Spleen (tissue), 13 donors: ENCODE measurements at places on chromosomes 4 and X.

DNA sequence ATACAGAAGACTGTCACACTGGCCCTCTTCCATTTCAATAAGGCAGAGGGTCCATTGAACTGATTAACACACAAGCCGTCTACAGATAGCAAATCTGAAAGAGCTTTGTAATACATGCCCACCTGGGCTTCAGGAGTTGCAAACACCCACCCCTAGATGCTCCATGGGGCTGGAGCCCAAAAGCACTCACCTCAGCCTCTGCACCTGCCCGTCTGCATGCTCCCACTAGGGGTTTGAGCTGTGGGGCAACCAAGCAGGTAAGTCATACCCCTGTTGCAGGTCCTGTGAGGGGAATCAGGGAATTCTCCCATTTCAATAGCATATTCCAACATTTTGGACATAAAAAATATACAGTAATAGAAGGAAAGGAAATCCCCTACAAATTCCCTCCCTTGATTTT, 243.0 kb upstream of the KCNIP4 start:
- DNase-seq: no peak

GRCh38 chr4:141851246-141851891, 215.0 kb downstream of the IL15 start:
- DNase-seq: no peak

- DNase-seq: no peak
Measured at GRCh38 chr4:110164856-110165255, 33.6 kb downstream of the ELOVL6 start.

- peak; percentile 84 for DNase-seq
Measured at GRCh38 chr4:71186566-71187403, 152.0 kb upstream of the SLC4A4 start.

DNA sequence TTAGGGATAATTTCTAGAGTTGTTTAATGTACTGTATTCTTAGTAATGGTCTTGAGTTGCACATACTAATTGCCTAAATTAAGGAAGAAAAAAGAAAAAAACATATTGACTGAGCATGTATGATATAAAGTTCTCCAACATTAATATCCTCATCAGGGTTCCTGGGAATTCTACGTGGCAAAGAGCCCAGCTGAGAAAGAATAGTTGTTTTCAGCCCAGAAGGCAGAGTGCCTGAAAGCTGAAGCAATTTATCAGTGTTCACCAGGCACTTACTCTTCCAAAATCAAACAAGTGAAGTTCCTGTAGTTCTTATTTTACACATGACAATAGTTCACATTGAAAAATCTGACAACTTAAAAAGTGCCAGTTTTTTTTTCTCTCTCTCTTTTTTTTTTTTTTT, 27.7 kb downstream of the YIPF7 start:
- DNase-seq: no peak

DNA sequence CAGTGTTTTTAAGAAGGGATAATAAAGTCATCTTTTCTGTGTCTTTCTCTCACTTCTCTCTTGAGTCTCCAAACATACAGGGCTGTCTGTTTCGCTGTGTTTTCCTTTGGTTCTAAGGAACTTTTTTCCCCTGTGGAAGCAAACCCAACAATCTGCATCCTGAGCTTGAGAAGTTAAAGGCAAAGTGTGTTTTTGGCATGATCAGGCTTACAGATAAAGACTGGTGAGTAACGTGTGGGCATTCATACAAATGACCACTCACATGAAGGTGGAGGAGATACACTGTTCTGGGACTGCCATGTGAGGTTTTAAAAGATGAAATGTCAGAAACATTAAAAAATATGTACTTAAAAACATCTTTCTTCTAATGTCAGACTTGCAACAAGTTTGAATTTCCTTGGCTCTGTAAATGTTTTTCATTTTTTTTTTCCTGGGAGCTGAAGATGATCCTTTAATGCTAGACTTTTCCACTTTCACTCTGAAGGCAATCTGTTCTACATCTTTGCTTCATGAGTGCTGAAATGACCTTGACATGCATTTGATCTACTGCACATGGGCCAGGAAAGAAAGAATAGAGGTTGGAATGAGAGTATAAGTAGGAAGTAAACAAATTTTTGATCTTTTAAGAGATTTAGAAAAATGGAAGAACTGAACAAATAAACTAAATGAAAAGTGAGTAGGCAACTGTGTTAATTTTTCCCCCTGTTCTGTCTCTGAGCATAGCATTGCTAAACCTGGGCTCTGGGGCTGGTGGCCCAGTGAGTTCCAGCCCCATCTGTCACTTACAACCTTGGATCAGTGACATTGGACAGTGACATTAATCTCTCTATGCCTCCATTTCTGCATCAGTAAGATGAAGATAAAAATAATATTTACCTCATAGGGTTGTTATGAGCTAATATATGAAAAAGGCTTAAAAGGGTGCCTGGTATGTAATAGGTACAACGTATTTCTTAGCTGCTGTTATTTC, 151.1 kb upstream of the TBC1D9 start:
- DNase-seq: no peak

DNA sequence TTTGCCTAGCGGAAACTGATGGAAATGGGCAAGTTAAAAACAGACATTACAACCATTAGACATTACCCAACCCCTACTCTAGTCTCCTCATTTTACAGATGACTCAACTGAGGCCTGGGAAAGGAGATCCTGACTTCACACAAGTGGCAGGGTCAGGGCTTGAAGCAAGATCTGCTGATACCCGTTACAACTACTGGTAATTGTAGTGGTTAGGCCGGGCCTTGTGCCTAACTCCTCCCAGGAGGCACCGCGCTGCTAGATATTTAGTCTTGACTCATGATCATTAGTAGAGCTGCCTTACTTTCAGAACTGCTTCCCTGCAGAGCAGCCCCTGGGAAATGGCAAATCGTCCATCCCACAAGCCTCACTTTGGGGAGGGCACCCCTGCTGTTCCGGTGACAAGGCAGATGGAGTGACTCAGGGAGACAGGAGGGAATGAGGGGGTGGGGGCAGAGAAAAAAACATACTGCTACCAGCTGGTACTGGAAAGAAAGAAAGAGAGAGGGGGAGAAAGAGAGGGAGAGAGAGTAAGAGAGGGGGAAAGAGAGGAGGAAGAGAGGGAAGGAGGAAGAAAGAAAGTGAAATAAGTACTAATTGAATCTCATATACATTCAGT, 12.2 kb downstream of the ARHGEF6 start:
- peak; percentile 77 for DNase-seq

GRCh38 chr4:86554646-86555045, 39.5 kb upstream of the PTPN13 start:
- DNase-seq: no peak

DNA sequence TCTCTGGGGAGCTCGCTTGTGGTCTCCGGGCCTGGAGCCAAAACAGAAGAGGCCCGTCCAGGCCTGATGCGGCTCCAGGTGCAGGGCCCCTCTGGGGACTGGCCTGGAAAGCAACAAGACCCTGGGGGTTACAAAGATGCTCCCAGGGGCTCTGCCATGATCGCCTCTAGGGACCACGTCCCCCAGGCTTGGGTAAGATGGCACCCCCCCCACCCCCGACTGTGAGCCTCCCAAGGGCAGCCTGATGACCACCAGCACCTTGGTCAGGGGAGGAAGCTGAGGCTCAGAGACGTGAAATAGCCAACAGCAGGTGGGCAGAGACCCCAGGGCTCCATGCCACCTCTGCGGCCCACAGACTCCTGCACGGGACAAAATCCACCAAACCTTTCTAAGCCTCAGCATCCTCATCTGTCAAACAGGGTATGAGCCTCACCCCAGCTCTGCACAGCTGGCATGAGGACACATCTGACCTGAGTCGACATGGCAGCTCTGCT, 25.4 kb downstream of the C4orf50 start:
- no peak for DNase-seq

DNA sequence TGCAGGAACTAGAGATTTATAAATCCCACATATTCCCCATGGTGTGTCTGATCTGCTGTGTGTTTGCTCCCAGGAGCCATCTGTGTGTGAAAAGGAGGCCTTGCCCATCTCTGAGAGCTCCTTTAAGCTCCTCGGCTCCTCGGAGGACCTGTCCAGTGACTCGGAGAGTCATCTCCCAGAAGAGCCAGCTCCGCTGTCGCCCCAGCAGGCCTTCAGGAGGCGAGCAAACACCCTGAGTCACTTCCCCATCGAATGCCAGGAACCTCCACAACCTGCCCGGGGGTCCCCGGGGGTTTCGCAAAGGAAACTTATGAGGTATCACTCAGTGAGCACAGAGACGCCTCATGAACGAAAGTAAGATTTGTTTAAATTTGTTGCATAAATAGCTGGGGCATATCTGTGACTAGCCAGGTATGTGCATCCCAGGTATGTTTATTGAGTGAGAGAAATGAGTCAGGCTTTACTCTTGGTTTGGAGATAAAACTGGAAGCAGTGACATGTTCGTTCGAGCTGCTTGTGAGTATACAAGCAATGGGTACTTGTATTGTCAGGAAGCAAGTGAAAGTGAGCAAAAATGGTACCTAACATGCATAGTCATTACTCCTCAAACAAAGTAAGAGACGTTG, 89.5 kb downstream of the PTTG2 start:
- no peak for DNase-seq

- no peak for DNase-seq
Measured at GRCh38 chrX:121301356-121301755, 253.9 kb downstream of the GLUD2 start.

DNA sequence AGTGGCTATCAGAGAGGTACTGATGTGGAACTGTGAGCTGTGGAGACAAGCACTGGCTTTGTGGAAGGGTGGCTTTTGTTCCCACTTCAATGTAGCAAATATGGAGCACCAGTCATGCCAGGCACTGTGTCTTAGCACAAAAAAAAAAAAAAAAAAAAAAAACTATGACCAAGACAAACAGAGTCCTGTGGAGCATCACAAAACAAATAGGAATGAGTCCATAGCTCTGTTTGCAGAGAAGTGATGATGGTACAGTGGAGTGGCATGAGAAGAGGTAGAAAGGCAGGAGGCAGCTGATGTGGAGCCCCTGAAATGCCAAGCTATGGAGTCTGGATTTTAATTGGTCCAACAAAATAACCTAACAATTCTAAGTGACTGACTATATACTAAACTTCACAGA, 116.9 kb downstream of the RAB28 start:
- no peak for DNase-seq

DNA sequence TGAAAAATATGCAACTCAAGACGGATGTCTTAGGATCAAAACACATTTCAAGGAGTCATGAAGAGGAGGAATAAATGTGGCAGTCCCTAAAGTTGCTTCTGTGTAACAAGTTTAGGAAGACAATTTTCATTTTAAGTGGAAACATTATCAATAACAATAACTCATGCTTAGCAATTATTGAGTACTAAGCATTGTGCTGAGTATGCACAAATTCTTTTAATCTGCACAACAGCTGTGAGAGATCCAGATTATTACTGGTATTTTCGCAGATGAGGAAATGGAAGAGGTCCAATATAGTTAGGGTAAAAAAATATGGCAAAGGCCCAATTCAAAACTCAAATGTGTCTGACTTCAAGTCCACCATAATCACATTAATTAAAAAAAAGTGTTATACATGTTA, 2.9 kb upstream of the TEX13B start:
- no peak for DNase-seq

GRCh38 chr4:6772223-6772928, 10.2 kb upstream of the KIAA0232 start:
- no peak for DNase-seq

GRCh38 chr4:160082432-160083207, 979.7 kb downstream of the RAPGEF2 start:
- no peak for DNase-seq

DNA sequence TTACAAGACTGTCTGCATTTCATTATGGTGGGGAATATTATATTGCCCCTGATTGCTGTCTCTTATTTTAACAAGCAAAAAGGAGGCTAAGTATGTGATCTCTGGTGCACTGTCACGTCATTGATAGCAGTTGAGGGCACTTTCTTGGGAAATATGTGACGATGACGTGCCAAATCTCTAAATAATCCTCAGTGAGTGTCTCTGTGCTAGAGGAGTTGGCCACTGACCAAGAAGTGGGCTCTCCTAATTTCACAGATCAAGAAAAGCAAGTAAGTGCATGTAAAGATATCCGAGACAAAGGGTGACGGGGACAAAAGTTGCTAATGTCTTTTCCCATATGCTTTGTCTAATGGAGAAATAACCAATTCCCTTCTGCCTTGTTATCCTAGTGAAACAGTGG, 487.4 kb upstream of the TENM3 start:
- no peak for DNase-seq

DNA sequence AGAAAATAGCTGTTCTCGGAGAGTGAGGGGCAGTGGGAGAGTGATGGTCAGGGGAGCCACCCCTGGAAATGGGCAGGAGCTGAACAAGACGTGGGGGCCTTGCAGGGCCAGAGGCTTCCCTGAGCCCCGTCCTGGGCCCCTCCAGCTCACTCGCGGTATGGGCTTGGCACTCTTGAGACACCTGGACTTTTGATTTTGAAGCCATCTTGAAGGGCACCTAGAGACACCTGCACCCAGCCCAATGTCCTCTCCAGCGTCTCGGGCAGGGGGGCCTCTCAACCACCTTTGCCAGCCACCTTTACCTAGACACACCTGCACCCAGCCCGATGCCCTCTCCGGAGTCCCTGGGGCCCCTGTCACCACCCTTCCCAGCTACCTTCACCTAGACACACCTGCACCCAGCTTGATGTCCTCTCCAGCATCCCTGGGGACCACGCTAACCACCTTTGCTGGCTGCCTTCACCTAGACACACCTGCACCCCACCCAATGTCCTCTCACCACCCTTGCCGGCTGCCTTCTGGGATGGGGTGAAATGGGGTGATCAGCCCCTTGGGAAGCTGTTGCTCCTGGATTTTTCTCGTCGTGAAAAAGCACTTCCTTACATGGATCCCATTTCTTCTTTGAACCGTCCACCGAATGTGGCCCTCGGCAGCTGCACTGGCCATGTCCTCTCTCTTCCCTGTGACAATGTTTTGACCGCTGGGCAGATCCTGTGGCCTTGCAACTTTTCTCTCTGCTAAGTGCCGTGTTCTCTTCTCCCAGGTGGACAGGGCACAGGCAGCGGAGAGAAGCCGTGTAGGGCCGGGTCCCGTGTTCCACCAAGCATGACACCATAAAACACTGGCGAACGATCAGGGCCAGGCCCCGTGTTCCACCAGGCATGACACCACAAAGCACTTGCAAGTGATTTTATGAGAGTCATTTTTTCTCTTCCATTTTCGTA, 47.5 kb downstream of the CPZ start:
- DNase-seq: peak; percentile 68

GRCh38 chr4:93467484-93468155, 360.9 kb upstream of the ATOH1 start:
- DNase-seq: no peak

DNA sequence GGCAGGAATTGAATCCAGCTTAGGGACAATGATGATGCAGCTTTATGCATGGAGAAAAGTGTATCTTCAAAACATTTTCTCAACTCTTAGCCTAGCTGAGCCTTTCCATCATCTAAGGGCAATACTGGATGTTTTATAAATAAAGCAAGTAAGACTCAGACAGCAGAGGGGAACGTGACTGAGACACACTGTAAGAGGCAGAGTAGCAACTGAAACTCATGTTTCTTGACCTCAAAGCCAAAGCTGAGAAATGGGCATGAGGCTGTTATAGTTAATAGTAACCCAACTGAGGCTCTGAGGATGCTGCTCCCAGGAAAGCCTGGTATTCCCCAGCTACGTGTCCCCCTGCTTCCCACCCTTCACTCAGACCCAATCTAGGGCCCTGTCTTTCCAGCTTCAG, 44.6 kb downstream of the ARHGEF9 start:
- no peak for DNase-seq
